ENCODE measurements at places on chromosomes 16 and 17.

- no peak for DNase-seq
Measured at GRCh38 chr16:85151079-85151602, 38.9 kb upstream of the CIBAR2 start.

GRCh38 chr17:80962356-80963329, 29.0 kb upstream of the CHMP6 start:
- no peak for DNase-seq

- no peak for DNase-seq
Measured at GRCh38 chr17:63382826-63383225, 63.3 kb downstream of the CYB561 start.

DNA sequence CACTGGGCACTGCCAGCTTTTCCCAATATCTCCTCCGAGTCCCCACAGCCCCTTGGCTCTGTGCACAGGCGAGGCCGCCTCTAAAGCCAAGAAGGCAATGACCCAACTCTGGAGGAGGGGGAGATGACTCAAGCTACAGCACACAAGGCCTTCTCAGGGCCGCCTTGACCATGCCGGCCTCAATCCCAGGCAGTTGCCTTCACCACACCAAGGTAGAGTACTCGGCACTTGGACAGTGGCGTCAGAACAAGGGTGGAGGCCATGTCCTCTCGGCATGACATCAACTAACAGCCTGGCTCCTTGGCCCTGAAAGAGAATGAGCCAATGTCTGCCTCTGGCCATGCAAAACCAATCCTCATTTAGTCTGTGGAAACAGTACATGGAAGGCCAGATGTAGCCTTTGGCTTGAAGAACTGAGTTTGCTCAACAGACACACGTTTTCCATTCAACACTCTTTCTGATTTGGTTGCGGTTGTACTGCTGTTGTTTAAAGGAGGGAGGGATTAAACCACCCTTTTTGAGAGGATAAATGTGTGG, 139.6 kb downstream of the XYLT1 start:
- DNase-seq: no peak

GRCh38 chr16:1791256-1791942, 2.1 kb downstream of the IGFALS start:
- DNase-seq: no peak

- DNase-seq: peak; percentile 14
Measured at GRCh38 chr17:5562661-5563360, 21.5 kb downstream of the NLRP1 start.

DNA sequence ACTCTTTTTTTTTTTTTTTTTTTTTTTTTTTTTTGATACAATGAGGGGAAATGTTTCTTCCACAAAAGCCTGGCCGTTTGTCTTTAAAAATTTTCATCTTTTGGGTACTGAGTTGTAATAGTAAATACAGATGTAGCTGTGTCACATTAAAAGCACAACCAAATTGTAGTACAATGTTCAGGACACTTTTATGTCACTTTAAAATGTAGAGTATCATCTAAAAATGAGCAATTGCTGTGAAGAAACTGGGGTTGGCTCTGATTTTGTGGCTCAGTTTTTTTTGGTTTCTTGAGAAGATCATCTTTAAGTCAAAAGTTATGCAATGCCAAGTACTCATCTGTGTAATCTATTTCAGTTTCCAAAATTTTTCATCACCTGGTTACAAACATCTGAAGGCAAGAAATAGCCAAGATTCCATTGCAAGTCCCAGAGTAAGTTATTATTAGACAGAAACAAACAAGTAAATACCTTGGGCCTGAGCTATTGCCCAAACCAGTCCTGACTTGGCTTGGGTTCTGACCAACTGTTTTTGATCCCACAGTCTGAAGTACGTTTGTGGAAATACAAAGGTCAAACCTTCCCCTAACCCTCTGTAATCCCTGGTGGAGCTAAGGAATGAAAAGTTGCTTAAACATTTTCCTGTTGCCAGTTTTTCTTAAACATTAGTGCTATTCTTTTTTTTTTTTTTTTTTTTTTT, 717.2 kb downstream of the WWOX start:
- no peak for DNase-seq

DNA sequence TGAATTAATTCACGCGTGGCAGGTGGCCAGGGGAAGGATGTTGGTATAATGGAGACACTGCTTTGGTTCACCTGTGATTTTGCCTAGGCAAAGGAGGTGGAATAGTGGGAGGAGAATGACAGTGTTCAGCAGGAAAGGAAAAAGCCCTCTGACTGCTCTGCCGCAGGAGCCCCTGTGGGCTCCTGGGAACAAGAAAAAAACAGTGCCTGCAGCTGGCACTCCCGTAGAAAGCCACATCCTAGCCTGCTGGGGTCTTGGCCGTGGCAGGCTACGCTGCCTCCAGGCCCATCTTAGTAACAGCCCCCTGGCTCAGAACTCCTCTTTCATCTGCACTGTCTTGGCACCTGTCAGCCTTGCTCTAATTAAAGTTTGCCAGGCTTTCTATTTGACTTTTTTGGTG, 20.6 kb downstream of the ADORA2B start:
- no peak for DNase-seq

DNA sequence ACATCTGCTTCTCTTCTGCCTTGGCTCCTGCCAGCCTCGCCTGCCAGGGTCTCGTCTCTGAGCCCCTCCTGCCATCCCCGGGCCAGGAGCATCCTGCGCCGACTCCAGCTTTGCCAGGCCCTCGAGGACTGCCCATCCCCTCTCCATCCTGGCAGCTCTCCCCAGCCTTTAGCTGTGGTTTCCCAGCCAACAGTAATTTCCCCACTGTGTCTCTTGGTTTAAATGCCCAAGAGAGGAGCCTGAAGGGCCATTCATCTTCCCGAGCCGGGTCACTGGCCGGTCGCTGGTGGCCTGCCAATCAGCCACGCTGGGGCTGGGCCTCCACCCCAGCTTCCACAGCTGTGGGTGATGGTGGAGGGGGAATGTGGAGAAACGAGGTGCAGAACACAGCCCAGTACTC, 47.8 kb downstream of the MRC2 start:
- DNase-seq: no peak

- no peak for DNase-seq
Measured at GRCh38 chr16:81601601-81602255, 157.1 kb downstream of the CMIP start.

DNA sequence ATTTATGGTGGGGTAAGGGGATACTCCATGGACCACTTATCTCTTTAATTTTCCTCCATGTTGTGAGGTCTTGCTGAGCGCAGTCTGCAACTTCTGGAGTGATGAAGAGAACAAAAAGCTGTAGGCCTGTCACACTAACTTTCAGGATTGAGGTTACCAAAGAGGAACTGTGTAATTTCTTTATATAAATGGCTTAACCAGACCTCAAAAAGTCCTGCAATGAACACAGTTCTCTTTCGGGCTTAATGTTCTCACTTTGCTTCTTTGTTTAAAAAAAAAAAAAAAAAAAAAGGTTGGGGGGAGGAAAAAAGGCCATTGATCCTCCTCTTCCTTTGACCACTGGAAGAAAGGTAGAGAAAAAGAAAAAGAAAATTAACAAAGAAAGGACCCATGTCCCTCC, 86.8 kb upstream of the SOX9 start:
- no peak for DNase-seq

GRCh38 chr16:1564325-1564724, 30.9 kb downstream of the TMEM204 start:
- DNase-seq: peak; percentile 42

DNA sequence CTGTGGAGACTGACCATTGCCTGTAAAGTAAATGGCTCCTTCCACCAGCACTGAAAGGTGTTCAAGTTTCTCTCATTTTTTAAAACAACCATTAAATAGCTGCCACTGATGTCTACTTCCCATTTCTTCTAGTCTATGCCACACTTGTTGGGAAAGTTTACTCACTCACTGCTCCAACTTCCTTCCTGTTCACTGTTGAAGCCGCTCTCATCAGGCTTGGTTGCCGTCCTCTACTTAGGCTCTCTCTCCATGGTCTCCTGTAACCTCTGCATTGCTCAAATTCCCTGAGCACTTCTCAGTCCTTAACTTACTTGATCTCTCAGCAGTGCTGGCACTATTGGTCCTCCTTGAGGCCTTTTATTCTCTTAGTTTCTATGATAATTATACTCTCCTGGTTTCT, 32.4 kb downstream of the SNX11 start:
- no peak for DNase-seq

DNA sequence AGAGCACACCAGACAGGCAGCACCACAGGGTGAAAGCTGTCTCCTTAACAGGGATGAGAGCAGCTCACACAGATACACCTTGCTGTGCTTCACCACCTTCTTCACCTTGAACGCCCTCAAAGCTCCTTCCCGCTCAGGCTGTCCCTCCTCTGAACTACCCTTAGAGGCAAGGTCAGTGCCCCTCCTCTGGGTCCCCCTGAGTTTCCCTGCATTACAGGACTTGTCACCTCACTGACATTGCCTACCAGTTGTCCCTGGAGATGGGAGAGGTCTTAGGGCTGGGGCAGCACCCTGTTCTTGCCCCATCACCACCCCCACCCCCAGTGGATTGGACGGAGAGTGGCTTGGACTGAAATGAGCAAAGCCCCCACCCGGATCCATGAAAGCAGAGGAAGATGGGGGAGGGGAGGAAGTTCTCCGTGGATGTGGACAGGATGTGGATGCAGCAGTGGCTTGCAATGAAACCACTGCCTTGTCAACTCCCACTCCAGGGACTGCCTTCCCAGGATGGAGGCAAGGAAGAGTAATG, 73.2 kb upstream of the CDH5 start:
- no peak for DNase-seq

GRCh38 chr17:79681628-79682261, 49.0 kb upstream of the ENPP7 start:
- DNase-seq: no peak

GRCh38 chr17:20797292-20797691, 217.8 kb downstream of the CDRT15L2 start:
- DNase-seq: no peak

DNA sequence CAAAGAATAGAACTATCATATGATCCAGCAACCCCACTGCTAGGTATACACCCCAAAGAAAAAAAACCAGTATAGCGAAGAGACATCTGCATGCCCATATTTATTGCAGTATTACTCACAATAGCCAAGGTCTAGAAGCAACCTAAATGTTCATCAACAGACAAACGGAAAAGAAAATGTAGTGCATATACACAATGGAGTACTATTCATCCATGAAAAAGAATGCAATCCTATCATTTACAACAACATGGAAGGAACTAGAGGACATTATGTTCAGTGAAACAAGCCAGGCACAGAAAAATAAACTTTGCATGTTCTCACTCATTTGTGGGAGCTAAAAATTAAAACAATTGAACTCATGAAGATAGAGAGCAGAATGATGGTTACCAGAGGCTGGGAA, 55.3 kb downstream of the WDR59 start:
- no peak for DNase-seq

DNA sequence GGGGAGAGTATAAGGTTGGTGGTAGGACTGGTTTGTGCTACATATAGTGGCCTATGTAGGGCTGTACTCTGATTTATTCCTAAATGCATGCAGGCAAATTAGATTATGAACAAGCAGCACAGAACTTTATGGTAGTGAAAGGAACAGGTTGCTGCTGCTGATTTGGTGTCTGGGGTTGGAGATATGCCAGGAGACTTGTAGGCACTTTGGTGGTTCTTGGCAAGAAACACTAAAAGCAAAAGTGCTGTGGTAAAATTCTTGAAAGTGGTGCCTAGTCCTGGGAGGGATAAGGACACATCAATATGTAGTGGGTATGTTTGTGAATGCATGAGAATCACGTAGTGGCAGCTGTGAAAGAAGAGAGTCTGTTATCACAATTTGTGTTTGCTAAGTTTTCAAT, 2126.0 kb downstream of the TP53TG3F start:
- no peak for DNase-seq

DNA sequence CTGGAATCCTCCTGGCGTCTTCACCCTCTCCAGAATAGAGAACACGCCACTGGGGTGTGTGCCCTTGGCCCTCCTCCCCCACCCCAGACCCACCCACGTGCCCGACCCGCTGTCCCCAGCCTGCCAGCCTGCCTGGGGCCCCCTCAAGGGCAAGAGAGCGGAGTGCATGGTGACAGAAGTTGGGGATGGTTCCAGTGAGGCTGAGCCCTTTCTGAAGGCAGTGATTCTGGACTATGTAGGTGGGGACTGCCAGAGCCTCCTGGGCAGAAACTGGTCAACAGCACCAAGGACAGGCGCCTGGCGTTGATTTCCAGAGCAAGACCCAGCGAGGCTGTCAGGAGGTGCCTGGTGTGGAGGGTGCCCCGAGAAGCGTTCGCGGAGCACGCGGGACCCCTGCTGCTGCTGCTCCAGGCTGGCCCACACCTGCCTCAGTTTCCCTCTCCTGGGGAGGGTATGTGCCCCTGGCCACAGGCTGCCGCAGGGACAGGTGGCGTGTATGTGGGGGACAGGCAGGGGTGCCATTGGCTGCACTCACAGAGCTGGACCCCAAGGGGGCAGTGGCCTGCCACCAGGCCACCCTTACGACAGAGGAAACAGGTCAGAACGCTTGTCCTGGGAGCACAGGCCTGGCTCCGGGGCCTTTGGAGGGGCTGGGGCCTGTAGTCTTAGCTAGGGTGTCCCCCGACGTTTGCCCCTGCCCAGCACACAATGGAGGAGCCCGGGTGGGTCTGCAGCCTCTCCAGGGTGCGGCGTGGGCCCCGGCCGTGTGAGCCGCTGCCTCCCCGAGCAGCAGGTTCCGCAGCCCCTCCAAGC, 1.2 kb downstream of the SSTR5 start:
- DNase-seq: no peak

GRCh38 chr16:30761427-30761927, 385 bp downstream of the CFAP119 start:
- DNase-seq: peak; percentile 77

DNA sequence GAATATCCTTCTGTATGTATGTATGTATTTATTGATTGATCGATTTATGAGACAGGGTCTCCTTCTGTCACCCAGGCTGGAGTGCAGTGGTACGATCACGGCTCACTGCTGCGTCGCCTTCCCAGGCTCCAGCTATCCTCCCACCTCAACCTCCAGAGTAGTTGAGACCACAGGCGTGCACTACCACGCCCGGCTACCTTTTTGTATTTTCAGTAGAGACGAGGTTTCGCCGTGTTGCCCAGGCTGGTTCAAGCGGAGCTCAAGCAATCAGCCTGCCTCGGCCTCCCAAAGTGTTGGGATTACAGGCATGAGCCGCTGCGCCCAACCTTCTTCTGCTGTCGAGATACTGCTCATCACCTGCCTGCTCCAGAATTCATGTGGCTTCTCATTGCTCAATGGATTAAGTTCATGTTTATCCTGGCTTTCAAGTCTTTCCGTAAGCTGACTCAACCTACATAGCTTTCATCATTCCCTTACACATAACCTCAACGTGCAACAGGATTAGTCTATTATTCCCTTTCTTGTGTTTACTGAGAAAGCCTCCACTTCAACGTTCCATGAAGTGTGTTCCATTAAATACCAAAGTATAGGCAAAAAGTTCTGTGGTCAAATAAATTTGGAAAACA, 13.6 kb downstream of the TAC4 start:
- DNase-seq: no peak

- no peak for DNase-seq
Measured at GRCh38 chr17:66943484-66943883, 21.0 kb upstream of the CACNG4 start.

- no peak for DNase-seq
Measured at GRCh38 chr16:49307176-49307575, 25.5 kb upstream of the CBLN1 start.

DNA sequence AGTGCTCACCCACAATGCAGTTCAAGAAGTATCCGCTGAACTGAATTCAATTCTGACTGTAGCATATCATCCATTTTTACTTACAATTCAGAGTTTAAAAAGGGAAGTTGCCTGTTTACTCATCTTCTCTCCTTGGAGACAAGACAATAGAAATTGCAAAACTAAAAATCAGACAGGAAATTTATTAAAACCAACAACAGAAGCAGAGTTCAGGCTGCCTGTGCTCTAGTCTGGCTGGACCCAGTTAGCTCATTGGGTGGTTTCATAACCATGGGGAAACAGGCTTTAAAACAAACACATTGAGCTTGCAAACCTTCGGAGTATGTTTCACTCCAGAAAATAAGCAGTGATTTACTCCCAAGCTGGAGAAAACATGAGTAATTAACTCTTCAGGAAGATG, 321.4 kb downstream of the GRIN2A start:
- no peak for DNase-seq

Data from activated CD8-positive, alpha-beta T cell treated with anti-CD3 and anti-CD28 coated beads for 36 hours (primary cell).